ENCODE measurements at places on chromosomes 2 and 18. TPM values are rescaled to one million over a fixed set of nuclear protein-coding genes. Genes with fewer than 3 reads are reported as not detected.

DNA sequence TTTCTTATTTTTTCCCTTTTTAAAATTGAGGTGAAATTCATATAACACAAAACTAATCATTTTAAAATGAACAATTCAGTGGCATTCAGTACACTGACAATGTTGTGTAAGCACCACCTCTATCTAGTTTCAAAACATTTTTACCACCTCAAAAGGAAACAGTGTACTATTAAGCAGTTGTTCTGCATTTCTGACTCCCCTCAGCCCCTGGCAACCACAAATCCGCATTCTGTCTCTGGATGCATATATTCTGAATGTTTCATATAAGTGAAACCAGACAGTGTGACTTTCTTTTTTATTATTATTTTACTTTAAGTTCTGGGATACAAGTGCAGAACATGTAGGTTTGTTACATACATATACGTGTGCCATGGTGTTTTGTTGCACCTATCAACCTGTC, 19.2 kb upstream of the TANK start:
- DNase-seq, result no peak

The NFATC1 gene
- 17.1 TPM for total RNA-seq

GRCh38 chr18:54515149-54515548, 75.9 kb upstream of the DYNAP start:
- DNase-seq, result no peak

- DNase-seq, result peak; percentile 37
Observed at GRCh38 chr2:69253611-69254301, 133.3 kb downstream of the GFPT1 start.

- DNase-seq, result no peak
Observed at GRCh38 chr2:41414486-41415230, 633.2 kb upstream of the PKDCC start.

The C2orf66 gene
- not detected for total RNA-seq

DNA sequence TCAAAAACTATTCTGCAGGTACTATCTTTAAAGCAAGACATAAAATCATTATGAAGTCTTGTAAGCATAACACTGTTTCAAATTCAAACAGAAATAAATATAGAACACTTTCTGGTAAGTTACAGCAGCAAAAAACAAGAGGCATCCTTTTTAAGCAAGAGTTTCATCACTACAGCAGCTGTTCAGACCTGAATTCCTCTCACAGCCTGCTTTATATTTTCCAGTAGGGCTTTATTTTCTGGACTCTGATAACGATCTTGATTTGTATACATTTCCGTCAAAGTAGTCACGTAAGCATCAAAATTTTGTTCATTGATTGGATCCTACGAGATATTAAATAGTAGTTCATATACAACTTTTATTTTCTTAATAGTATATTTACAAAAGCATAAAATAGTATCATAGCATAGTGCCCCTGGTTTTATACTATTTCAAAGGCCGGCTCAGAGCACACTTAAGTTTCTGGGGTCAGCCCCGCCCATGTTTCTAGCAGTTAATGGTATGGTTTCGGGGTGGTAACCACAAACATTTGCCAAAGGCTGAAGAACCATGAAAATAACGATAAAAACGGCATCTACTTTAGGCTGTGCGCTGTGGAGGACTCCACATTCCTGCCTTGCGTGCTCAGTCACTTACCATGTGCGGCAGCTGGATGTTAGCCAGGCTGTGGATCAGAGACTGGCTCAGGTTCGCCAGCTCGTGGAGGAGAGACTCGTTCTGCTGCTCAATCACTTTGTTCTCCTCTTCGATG, 47.5 kb upstream of the PXDN start:
- DNase-seq, result peak; percentile 40

DNA sequence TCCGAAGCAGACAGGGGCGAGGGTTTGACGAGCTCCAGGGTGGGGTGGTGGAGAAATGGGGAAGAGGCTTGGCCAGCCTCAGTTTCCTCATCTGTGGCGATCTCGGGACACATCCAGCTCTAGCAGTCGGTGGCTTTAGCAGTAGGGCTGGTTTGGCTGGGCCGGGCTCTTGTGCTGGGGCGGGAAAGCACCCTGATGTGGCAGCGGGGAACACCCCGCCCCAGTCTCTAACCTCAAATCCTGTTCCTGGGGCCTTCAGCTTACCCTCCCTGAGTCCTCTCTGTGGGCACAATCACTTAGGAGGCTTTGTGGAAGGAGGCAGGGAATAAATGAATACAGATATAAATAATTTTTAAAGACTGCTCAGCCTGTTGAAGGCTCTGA, 26.5 kb upstream of the MCFD2 start:
- no peak for DNase-seq

DNA sequence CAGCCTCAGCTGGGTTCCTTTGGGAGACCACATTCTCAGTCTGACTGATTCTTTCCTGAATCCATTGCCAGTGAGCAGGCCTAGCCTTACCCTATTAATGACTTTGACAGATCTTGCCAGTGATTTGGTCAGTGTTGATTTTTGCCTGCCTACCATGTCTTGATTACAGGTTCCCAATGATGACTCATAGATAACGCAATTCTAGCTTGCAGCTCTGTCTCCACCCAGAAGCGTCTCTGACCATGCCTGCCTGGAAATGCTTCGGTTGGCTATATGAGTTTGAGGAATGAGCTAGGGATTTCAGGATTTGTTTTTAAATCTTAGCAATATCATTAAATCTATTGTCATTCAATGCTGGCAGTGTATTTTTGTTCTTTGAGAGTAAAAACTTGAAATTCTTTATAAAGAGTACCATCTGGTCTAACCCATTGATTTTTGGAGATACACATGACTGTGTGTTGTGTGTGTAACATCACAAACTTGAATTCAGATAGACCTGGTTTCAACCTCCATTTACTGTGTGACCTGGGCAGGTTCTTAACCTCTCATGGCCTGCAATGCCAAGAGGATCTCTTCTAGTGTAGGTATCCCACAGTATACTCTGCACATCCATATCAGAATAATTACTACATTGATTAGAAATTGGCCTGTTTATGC, 57.0 kb downstream of the CCDC150 start:
- DNase-seq, result no peak

The GREB1L gene
- total RNA-seq, result 12.0 TPM

- no peak for DNase-seq
Observed at GRCh38 chr2:106089611-106090010, 104.5 kb downstream of the UXS1 start.

DNA sequence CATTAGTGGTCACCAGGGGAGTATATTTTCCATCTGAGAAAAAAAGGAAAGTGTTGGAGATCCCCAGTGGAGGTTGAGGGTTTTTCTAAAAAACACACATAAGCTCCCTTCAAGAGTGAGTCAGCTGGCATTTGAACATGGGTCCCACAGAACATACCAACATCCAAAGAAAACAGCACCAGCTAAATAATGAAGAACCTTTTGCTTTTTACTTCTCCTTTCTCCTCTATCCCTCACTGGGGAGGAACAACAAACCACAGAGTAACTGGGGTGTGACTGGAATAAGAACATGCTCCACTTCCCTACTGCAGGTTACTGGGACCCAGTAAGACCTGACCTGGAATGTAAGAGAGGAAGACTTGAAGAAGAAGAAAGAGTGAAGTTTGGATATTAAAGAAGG, 56.5 kb upstream of the RAPH1 start:
- DNase-seq, result no peak

GRCh38 chr2:233453111-233453915, 99.0 kb downstream of the DGKD start:
- peak; percentile 10 for DNase-seq

DNA sequence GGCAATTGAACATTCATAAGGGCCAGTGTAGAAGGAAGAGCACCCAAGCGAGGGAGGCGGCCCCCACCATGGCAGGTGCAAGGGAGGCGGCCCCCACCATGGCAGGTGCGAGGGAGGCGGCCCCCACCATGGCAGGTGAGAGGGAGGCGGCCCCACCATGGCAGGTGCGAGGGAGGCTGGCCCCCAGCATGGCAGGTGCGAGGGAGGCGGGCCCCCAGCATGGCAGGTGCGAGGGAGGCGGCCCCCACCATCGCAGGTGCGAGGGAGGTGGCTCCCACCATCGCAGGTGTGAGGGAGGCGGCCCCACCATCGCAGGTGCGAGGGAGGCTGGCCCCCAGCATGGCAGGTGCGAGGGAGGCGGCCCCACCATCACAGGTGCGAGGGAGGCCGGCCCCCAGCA, 24.7 kb upstream of the GPC1 start:
- no peak for DNase-seq

The UGT1A8 gene
- total RNA-seq, result not detected

DNA sequence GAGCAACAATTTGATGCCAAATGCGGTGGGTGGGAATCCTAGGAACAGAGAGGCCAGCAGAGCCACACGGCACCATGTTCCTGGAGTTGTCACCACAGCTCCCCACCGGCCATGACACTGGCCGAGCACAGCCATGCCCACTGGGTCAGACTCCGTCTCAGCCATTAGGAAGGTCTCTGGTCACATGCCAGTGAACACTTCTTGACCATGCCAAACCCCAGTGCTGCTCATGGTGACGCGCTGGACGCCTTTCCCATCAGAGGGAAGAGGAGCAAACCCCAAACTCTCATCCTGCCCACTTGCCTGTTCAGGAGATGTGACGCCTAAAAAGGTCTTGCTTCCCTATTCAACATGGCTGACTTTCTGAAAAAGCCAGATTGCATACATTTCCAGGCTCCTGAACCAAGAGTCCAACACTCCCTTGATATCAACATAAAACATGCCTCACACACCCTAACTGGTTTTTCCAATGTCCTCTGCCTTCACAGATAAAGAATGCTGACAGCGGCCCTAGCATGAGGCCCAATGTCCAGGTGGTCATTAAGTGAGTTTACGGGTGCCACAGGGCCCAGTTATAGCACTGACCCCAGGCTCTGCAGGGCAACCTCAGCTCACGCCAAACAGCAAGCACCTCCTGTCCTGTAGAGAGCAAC, 31.9 kb downstream of the TFCP2L1 start:
- DNase-seq, result no peak

The TPO gene
- 8.4 TPM for total RNA-seq
